ENCODE measurements at places on chromosomes 3 and 15. TPM values are rescaled to one million over a fixed set of nuclear protein-coding genes. Genes with fewer than 3 reads are reported as not detected.

DNA sequence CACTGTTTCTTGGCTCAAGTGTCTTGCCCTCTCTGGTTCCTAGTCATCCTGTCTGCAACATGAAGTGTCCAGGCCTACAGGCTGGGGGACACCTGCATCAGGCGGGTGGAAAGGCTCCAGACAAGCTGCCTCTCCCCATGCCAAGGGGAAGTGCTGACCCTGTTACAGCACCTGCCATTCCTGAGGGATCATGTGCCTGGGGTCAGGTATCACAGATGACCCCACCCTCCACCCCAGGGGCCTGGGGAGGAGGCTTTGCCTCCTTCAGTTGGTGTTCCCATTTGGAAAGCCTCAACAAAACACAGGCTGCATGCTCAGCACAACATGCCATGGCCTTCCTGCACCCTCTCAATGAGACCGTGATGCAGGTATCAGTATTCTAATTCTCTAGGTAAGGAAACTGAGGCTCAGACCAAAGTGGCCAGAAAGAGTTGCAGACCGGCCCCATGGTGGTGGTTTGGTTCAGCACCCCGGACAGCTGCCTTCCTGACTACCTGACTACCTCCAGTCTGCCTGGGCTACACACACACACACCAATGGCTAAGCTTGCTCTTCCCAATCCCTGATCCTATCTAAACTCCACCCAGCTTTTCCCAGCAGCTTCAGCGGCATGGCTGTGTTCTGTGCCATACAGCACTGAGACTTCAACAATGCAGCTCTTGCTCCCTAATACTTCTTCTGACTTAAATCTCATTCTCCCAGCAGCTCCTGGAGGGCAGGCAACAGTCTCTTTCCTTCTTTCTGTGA lies 69.7 kb upstream of the LINGO1 start:
- DNase-seq = no peak
- H3K27ac ChIP-seq = no peak overlapping the region
- H3K4me1 ChIP-seq = no peaks in the 10 kb centered on the region
- no peak overlapping the region for H3K4me3 ChIP-seq
- H3K27me3 ChIP-seq = peaks cover 26% of the 10 kb centered on the region

P2RY13 gene
- 6.9 TPM for total RNA-seq

DNA sequence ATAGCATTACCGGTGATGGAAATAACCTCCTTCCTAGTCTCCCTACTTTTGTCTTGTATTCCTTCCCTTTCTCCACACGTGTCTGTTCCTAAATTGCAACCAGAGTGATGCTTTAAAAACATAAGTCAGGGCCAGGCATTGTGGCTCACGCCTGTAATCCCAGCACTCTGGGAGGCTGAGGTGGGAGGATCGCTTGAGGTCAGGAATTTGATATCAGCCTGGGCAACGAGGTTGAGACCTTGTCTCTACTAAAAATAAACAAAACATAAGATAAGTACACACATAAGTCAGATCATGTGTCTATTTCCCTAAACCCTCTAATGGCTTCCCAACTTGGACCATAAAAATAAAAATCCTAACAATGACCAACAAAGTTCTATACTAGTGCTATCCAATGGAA lies 18.4 kb downstream of the ARMC8 start:
- H3K4me1 ChIP-seq = no peaks in the 10 kb centered on the region
- DNase-seq = no peak
- no peak overlapping the region for H3K27ac ChIP-seq
- H3K27me3 ChIP-seq = no peaks in the 10 kb centered on the region

DNA sequence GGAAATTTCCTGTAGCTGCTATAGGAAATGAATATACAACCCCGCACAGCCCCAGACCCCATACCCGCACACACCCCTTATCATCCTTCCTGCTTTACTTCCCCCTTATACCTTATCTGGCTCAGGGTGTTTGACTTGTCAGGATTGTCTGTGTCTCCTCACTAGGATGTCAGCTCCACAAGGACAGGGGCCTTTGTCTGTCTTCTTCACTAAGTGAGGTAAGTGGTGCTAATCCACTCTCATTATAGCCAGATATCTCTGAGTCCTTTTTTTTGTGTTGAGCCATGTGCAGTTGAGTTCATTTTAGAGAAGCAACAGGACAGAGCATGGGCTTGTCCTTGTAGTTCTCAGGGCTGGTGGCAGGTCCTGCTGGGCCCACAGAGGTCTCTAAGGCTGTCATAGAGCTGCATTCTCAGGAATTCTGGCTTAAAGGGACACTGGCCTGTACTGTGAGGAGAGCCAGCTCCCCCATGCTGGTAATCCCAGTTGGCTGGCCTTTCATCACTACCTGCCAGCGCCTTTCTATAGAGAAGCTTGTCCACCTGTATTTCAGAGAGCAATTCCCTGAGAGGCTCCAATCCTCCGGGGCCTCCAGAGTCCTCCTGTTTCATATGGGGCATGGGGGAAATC lies 9.0 kb downstream of the KY start:
- no peaks in the 10 kb centered on the region for H3K4me1 ChIP-seq
- no peak for DNase-seq
- no peaks in the 10 kb centered on the region for H3K27me3 ChIP-seq
- H3K4me3 ChIP-seq = no peak overlapping the region

TBCCD1 gene
- 17.4 TPM for total RNA-seq

DNA sequence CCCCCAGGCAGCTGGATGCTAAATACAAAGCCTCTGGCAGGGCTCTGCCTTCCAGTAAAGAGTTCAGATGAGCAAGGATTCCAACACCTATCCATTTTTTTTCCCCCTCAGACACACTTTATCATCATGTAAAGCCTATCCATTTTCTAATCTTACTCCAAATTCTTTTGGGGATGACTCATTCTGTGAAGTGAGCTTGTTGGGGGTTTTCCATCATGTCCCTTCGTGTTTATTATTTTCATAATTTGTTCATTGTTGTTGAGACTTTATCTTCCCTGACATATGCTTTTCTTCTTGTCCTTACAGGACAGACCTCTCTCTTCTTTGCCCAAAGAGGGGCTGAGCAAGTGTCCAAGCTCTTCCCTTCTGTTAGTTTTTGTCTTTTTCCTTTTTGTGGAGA lies 34.7 kb upstream of the SH3BP5 start:
- no peaks in the 10 kb centered on the region for H3K4me1 ChIP-seq
- H3K27me3 ChIP-seq = no peaks in the 10 kb centered on the region
- H3K36me3 ChIP-seq = no peaks in the 10 kb centered on the region
- DNase-seq = no peak
- no peak overlapping the region for H3K27ac ChIP-seq

DNA sequence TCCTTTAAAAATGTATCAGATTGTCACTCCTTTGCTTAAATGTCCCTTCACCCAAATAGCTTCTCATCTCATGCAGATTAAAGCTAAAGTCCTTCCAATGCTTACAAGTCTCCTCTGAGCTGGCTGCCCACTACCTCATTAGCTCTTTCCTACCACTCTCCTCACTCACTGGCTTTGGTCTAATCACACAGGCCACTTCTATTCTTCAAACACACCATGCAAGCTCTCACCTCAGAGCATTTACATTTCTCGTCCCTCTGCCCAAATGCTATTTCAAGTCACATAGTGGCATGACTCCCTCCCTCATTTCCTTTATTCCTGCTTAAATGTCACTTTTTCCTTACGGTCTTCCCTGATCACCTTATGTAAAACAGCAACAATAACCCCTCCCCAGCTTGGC lies 110.6 kb upstream of the CMC1 start:
- H3K4me1 ChIP-seq = no peaks in the 10 kb centered on the region
- no peak for DNase-seq

DNASE1L3 gene
- 0.44 TPM for total RNA-seq
